HTR-8/SVneo (cell line): ENCODE measurements at places on chromosomes 6 and 20.

DNA sequence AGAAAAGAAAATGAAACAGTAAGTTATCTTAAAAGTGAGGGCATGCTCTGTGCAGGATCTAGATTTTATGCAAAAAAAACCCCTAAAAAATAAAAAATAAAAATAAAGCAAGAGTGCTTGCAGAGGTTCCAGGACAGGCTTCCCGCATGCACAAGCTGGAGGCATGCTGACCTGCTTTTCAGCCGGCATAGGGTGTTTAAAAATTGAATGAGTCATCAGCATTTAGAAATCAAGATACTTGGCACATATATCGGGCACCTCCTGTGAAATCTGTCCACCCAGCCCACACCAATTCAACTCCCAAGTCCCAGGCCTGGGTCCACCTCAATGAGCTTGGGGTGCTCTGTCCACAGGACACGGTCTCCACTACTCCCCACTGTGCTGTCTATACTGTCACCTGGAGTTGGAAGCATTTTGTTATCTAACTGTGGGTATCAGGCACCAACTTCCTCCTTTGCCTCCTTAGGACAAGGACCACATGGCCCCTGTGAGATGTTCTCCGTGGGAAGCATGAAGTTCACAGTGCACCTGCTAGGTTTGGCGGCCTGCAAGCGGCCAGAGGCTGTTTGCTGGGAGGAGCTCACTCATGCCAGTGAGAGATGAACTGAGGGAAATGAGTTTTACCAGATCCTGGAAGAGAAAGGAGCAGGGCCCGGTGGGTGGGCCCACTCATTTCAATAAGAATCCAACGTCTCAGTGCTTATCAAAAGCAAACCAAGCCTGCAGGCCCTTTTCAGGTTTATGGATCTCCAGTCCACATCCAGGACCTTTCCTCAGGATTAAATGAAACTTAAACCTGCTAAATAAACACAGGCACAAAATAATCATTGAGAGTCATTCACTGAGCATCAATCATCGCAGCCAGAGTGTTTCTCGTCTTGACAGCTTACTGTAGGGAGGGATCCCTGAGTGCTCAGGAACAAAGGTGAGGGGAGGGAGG, 121.1 kb downstream of the FOXA2 start:
- no peak for DNase-seq

- no peak for DNase-seq
Measured at GRCh38 chr6:75492386-75493153, 1.0 kb downstream of the FILIP1 start.

GRCh38 chr6:126118058-126118755, 131.9 kb downstream of the TRMT11 start:
- DNase-seq: no peak

DNA sequence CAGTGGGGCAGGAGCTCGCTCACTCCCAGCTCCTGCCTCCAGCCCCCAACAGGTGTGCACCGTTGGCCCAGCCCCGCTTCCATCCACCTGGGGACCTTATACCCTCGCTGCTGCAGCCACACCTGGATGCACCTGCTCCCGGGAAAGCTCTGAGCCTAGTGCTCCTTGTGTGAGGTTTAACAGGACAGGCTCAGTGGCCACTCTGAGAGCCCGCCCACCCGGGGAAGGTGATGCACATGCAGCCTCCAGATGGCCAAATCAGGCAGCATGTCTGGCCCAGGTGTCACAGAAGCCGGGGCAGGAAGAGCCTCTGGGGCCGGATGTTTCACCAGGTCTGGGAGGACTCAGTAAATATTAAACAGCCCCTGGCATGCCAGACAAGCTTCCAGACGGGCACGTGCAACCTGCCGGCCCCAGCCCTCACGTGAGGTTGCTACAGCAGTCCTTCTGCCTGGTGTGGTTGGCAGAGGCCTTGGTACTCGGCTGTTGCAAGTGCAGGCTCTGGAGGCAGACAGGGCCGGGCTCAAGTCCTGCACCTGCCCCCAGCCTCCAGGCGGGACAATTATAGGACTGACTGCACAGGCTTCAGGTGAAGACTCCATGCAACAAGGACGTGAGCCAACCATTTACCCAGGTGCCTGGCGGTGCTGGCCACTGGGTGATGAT, 66.9 kb downstream of the RIPOR3 start:
- DNase-seq: no peak

- no peak for DNase-seq
Measured at GRCh38 chr6:26030716-26031115, 56.5 kb upstream of the HFE start.

DNA sequence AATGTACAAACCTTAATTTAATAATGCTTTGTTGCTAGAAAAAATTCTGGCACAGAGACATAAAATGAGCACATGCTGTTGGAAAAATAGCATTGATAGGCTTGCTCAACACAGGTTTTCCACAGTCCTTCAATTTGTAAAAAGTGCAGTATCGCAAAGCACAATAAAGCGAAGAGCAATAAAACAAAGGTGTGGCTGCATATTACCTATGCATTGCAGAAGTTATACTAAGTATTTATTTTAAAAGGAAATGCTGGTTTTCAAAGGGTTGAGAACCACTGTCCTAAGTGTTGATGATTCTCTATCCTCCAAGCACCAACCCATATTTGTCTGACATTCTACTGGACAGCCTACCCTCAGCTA, 54.1 kb upstream of the CAP2 start:
- DNase-seq: no peak

- no peak for DNase-seq
Measured at GRCh38 chr20:45918182-45918737, 6.3 kb upstream of the PLTP start.

DNA sequence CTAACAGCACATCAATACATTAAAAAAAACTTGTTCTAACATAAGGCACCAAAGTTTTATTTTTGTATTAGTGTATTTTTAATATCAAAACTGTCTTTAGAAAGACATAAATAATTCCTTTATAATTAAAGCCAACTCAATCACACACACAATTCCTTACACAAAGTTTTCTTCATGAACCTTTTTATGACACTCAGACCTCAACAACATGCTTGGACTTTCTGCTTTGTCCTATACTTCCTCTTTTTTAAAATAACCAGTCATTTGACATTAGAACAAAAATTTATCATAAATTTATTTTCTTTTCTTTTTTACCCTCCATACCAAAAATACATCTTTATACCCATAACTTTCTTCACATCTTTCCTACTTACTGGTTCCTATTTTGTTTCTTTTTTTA, 292.0 kb upstream of the ARID1B start:
- DNase-seq: no peak

DNA sequence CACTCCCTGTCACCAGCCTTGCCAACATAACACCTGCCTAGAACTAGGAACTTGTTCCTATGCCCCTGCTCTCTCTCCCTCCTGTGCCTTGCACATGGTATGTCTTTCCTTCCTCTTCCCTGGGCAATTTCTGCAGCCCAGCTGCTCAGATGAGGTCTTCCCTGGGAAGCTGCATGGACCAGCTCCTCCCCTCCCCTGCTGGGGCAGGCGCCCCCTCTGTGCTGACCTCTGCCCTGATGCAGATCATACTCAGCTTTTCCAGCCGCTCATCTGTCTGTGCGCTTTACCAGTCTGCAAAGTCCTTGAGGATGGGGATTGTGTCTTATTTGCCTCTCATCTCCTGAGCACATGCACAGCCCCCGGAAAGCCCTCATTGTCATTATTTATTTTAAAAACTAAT, 161.8 kb downstream of the SCML4 start:
- no peak for DNase-seq

GRCh38 chr20:46088409-46089166, 1.2 kb downstream of the NCOA5 start:
- DNase-seq: peak; percentile 34

GRCh38 chr6:373031-373430, 18.5 kb upstream of the IRF4 start:
- DNase-seq: no peak

DNA sequence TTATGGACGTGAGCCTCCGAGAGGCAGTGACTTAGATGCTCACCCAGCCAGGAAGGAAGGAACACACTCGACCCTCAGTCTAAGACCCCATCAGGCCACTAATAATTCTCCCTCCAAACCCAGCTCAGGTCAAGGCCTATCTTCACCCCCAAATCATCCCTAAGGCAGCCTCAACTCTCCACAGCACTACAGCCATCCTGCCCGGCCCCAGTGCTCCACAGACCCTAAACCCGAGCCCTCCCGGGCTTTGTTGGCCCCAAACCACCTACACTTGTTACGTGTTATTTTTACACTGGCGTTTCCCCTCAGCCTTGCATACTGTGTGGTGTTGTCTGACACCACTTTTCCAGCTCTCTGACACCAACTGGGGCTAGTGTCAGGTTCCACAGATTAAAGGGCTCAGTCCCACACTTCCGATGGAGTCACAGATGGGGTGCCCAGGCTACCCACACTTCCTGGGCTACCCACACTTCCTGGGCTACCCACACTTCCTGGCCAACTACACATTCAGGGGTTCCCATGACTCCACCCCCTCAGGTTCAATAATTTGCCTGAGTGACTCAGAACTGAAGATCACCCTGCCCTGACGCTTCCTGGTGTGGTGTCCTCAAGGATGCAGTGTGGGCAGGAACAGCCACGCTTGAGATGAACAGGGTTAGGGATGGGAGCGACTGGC, 25.3 kb downstream of the RBCK1 start:
- no peak for DNase-seq

GRCh38 chr6:132213191-132213590, 188.1 kb downstream of the MOXD1 start:
- DNase-seq: no peak

DNA sequence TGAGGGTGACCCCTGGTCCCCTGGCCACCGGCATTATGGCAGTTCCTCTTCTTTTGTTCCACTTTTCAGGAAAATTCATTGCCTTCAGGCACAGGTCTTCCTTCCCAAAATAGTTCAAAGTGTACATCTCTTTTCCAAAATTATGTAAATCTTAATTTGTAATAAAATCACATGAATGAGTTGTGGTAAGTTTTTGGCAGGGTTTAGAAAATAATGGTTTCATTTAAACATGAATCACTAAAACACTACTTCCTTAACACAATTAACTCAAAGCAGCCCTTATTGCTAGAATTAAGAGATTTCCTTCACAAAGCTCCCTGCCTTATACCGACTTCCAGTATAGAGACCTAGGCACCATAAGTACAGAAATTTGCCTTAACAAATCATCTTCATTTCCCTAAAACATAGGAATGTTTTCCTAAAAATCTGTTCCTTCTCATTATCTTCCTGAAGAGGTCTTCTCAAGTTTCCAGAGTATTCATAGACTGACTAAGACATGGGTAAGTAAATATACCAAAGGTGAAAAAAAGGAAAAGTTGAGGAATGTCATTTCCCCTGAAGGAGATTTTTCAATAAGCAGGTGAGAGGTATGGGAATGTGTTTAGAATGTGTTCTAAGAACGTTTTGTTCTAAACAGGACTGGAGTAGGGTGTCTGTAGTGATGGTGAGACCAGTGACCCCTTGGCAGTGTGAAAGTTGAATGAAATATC, 148.2 kb upstream of the CITED2 start:
- no peak for DNase-seq

DNA sequence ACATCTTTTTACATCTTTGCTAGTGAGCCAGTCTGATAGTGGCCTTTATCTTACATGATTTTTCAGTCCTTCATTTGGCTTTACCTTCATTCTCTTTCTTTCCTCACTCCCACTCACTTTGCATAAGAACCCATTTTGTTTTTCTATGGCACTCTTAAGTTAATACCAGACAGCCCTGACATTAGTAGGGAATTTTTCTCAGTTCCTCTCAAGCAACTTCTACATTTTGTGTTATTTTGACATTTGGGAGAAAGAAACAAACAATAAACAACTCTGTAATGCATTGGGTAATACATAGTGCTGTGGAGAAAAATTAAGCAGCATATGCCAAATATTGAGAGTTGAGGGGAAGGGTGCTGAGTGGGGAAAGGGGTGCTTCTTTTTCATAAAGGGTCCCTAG, 524.1 kb upstream of the JAG1 start:
- no peak for DNase-seq

- no peak for DNase-seq
Measured at GRCh38 chr20:43238833-43239232, 49.1 kb upstream of the PTPRT start.

GRCh38 chr6:83199173-83199862, 6.2 kb downstream of the RWDD2A start:
- DNase-seq: no peak

DNA sequence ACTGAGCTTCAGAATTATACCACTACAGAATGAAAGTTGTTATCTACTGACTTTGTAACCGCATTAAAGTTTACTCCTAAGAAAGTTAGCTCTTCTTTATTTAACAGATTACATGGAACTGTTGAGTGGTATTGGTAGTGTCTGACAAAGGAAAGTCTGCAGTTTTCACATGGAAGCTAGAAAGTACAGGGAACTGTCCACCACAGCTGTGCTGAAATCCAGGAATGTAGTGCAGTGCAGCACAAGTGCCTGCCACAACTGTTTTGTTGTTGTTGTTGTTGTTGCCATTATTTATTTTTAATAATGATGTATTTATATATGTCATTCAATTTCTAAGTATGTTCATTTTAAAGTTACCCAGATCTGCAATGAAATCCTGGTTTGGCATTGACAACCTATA, 464.9 kb downstream of the TBC1D32 start:
- no peak for DNase-seq

- DNase-seq: no peak
Measured at GRCh38 chr6:52976149-52976548, 18.9 kb downstream of the GSTA4 start.

DNA sequence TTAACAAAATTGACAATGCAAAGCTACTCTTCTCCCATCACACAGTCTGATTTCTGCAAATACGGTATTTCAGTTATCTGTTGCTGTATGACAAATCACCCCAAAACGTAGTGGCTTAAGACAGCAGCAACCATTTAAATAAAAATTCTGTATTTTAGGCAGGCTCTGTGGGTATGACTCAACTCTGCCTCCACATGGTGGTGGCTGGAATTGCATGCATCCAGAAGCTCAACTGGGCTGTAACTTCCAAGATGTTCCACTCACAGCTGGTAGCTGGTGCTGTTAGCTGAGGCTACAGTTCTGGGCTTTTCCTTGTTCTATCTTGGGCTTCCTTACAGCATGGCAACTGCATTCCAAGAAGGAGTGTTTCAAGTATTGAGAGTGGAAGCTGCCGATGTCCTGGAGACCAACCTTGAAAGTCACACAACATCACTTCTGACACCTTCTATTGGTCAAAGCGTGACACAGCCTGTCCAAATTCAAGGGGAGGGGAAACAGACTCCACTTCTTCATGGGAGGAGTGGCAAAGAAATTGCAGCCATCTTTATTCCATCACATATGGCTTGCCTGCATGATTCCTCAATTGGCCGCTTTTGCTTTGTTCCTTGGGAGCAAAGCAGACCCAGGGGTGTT, 39.7 kb upstream of the TULP1 start:
- DNase-seq: peak; percentile 30

- DNase-seq: no peak
Measured at GRCh38 chr6:121748376-121748775, 312.9 kb downstream of the GJA1 start.
